GM12892 (cell line): ENCODE measurements at places on chromosomes 7 and 10.

GRCh38 chr7:73521636-73522104 is 423 bp downstream of the BAZ1B start:
- DNase-seq: peak; percentile 58

- DNase-seq: no peak
Measured at GRCh38 chr10:122786269-122786668, 59.4 kb downstream of the CUZD1 start.

GRCh38 chr7:32870298-32870697 is 21.3 kb downstream of the KBTBD2 start:
- no peak for DNase-seq

GRCh38 chr10:54900584-54900983 is 99.6 kb upstream of the PCDH15 start:
- DNase-seq: no peak

DNA sequence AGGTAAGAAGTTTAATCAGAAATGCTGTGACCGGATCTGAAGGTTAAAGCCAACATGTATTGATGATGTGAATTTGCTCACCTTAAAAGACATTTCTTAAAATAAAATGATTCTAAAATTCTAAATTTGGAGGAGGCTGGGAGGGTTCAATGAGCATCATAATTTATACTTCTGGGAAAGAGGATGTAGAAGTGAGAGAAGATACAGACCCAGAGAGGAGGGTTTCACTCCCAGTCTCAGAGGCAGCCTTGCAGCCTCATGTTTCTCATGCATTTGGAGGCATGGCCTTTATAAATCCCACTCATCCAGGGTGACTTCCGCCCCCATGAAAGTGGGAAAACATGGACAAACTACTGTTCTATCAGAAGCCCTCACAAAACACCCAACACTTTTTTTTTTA is 305.6 kb upstream of the PITRM1 start:
- DNase-seq: no peak

GRCh38 chr10:112261281-112261822 is 21.8 kb upstream of the TECTB start:
- DNase-seq: no peak

DNA sequence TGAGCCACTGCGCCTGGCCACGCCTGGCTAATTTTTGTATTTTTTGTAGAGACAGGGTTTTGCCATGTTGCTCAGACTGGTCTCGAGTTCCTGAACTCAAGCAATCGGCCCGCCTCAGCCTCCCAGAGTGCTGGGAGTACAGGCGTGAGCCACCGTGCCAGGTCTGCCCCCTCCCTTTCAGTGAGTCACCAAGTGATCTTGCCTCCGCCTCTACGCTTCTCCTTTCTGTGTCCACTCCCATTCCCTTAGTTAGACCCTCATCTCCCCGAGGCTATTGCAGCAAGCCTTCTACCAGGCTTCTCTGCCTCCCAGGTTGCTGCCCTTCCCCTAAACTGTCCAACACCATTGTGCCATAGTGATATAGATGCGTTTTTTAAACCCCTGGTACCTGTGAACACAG is 32.9 kb downstream of the CDC123 start:
- no peak for DNase-seq
